ENCODE measurements at places on chromosomes 12 and 14.
A peak's percentile ranks its signal among the peaks of the same experiment; 100 is the strongest.

GRCh38 chr14:94005324-94006073, 8.4 kb downstream of the CCDC197 start:
- no peak for DNase-seq

DNA sequence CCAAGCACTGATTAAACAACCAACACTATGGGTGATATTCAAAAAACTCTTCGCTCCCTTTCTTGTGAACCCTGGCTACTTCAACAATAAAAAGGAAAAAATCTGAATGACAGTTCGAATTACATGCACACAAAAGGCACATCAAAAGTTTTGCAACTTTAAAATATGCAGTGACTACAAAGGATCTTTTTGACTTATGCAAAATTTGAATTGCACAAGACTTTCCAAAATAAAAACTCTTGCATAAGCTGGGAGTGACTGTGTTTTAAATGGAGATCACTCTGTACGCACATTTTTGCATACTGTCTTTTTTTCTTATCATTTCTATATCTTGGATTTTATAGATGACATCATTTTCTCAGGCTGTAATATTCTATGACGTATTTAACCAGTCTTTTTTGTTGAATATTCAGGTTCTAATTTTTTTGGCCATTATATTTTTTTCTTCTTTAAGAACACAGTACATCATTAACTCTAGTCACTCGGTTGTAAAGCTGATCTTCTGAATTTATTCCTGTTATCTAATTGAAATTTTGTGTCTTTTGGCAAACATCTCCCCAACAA, 667.6 kb upstream of the TBX3 start:
- DNase-seq, result no peak

DNA sequence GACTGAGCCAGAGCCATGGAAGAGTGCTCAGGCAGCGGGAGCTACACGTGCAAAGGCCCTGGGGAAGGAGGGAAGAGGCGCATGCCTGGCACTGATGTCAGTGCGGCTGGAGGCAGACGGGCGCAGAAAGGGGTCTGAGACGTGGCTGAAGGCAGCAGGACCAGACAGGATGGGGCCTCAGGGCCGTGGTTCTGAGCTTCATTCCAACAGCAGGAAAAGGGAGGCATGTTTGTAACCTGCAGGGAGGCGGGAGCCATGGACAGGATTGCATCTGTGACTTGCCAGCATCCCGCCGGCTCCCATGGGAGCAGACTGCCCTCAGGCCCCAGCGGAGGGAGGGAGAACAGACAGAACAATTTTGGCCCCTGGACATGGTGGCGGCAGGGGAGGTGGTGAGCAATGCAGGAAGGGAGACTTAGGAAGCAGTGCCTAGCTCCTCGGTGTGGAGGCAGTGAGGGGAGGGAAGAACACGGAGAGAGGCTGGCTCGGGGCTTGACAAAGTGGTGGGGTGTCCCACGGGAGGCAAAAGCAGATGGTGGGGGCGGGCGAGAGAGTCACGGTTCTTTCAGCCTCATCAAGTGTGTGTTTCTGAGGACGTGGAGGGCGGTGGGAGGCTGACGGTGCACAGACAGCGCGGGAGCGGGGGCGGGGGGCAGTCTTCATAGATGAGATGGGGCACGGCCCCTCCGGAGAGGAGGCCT, 33.3 kb upstream of the INF2 start:
- DNase-seq, result no peak

GRCh38 chr14:72599579-72600470, 294.1 kb downstream of the DPF3 start:
- no peak for DNase-seq

GRCh38 chr12:132324841-132325732, 4.3 kb downstream of the GALNT9 start:
- no peak for DNase-seq

DNA sequence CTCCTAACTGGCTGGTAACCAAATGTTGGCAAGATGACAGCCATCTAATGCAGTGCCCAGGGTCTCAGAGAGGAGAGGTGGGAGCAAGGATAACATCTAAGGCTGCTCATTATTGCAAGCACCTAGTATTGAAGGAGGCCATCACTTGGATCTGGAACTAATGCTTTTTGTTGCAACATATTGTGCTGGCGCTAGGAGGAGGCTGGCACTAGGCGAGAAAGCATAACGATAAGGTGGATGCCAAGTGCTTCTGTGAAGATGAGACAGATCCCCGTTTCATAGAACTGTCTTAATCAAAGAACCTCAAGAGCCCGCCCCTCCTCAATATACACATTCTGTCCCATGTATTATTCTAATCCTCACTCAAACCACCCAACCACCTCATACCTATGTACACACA, 774.0 kb downstream of the VRK1 start:
- DNase-seq, result no peak

DNA sequence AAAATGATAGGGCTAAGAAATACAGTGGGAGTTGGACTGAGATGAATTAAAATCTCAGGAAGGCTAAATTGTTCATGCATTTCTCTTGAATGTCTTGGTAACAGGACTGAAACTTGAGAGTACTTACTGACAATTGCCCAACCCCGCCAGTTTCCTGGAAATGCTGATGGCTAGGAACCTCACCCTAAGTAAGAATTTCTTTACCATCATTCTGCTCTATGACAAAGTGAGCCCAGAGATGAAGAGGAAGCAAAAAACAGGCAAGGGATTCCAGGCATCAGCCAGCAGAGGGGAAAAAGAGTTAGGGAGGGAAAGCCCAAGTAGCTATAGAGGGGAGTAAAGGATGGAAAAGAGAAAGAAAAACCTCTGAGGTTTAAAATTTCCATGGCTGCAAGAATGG, 397.7 kb downstream of the MDGA2 start:
- DNase-seq, result no peak

- no peak for DNase-seq
Observed at GRCh38 chr12:117034249-117034648, 65.0 kb downstream of the TESC start.

GRCh38 chr14:104891664-104892530, 26.8 kb downstream of the CEP170B start:
- DNase-seq, result no peak

- DNase-seq, result peak; percentile 68
Observed at GRCh38 chr14:63045234-63045611, at the start of gene KCNH5. Gene KCNH5, minus strand, starts transcription at chr14:63045458. Its CDS starts 272 bp downstream, at chr14:63045186.

DNA sequence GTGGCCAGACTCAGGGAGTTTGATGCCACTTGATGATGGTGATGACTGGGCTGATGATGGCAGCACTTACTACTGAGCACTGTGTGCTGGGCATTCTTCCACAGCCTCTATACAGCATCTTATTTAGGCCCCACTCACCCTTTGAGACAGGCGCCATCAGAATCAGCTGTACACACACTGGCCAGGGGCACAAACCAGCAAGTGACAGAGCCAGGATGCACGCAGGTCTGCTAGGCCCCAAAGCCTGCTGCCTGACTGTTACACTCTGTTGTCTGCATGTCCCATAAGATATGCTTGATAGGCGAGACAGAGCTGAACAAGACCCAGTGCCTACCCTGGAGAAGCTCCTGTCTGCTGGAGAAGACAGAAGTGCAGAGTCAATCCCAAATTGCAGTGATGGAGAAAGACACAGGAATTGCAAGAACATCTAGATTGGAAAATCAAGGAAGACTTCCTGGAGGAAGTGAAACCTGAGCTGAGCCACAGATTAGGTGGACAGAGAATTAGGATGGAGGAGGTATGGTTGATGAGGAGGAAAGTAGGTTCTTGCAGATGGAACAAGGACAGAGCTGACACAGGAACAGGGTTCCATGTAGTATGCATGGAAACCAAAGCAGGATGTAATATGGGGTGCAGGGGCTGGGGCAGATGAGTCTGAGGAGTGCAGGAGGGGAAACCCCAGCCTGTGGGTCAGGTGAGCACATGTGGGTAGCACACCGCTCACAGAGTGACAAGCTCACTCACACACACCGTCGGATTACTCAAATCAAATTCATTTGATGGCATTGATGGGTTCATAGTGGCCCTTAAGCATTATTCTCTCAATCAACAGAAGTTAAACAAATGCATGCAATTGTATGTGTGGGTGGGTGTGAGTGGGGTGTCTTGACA, 117.3 kb downstream of the BEGAIN start:
- no peak for DNase-seq

DNA sequence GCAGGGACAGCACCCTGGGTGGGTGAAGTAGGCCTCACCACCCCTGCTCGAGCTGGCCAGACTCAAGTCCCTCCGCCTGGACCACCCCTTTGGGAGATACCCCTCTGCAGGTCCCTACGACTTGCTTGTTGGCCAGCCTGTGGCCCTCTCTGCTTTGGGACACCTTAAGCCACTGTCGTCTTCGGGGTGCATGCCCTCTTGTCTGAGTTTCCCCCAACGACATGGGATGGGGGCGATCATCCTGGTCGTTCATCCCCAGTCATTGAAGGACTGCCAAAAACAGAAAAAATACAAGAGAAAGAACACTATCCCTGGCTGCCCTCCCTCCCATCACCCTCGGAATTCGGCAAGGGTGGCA, 151.1 kb downstream of the DPF3 start:
- no peak for DNase-seq

DNA sequence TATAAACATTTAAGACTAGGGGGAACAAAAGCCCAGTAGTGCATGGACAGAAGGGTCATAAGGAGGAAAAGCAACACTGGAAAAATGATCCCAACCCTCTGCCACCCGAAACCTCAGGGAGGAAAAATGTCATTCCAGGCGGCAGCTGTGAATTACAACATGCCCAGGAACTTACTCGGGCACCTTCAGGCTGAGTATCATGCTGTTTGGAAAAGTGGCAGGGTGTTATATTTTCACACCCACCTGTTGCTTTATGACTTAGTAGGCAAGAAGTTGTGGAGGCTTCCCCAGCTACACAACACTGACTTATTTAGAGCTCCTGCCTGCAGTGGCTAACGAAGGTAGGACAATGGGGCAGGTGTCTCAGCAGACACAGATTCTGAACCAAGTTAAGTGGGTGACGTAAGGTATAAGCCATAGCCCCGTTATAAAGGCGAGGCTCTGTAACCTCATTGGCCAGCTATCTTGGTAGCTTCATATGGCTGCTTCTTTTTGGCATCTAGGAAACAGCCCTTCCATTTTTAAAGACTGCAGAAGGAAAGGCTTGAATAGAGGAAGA, 96.1 kb upstream of the IFNG-AS1 start:
- DNase-seq, result no peak

GRCh38 chr12:131456301-131457027, 254.4 kb upstream of the SFSWAP start:
- no peak for DNase-seq

DNA sequence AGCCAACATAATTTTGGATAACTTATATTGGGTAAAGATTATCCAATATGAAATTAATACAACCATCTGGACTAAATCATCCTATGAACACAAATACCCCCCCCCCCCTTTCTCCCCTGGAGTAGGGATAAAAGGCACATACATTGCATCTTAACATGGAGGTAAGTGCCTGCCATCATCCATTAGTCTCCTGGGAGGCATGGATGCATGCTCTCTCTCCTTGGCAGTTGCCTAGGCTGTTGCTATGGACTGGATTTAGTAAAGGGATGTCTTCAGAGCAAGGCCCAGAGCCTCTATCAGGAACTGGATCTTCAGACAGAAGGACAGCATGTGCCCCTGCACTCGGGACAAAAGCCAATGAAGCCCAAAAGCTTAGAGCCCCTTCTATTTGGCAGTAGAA, 40.6 kb downstream of the SMOC1 start:
- DNase-seq, result no peak

DNA sequence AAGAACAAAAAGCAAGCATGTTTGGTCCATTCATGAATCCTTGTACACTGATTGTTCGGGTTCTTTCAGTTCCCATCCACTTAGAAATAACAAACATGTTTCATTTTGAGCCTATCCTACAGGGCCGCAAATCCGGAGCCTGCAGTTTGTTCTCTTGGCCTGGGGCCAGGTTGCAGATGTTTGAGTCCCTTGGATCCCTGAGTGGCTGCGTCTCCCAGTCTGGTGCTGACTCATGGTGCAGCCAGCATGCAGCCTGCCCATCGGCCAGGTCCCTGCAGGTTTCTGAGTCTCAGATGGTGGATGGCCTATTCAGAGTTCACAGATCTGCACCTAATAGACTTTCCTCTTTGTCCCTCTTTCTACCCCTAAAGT, 1.9 kb upstream of the DYNC1H1 start:
- peak; percentile 64 for DNase-seq
